ENCODE measurements at places on chromosomes 3 and 15.

DNA sequence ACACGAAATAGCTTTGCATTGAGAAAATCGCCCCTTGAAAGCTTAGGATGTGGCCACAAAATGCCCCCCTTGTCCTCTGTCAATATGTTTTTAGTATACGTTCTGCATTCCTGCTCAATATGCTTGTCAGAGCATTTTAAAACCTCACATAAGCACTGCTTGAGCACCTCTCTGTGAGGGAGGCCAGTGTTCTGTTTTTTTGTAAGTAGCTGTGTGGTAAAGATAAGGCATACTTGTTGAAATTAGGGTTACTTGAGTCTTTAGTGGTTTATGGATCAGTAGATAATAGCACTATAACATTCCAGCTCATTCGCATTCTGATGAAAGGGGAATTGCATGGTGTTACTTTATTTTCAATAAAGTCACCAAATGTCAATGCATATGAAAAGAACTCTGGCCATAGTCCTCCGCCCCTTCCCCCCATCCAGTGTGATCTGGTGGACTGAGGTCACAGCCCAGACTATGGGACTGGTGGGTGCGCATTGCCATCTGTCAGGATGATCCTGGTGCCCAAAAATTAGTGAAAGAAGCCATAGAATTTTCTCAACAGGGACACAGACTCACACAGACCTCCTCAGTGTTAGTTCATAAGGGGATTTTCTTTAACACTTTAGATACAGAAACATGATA, 33.1 kb downstream of the IL1RAP start:
- DNase-seq: no peak

DNA sequence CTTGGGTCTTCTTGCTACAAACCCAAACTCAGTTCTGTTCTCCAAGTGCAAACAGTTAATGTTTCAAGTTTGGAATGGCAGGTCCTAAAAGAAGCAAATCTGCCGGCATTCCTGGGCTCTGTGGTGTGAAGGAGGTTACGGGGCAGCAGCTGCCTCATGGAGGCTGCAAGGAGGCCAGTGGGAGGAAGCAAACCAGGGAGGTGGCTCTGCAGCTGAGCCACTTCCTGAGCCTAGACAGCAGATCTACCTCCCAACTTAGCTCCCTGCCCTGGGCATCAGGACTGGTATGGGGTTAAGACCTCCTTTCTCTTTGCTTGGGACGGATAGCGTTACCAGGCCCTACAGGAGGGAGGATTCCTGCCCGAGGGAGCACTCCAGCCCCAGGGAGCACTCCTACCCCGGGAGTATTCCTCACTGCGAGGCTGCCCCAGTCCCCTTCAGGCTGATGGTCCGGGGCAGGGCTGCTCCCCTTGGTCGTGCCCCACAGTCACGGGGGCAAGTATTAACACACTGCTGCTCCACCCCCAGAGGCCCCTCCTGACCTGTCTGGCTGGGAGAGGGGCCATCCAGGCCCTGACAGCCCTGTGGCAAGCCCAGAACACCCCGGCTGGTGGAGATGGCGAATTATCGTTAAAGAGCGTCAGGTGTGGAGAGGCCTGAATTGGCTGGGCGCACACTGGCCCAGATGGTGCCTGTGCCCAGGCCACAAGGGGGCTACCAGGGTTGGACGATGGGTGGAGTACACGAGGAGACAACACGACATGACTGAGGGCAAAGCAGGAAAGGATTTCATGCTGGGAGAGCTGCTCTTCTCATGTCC, 129.9 kb downstream of the ATP10A start:
- DNase-seq: no peak

- DNase-seq: no peak
Observed at GRCh38 chr3:100329800-100330489, 4.6 kb upstream of the NIT2 start.

GRCh38 chr15:75347222-75348033, 589 bp downstream of the NEIL1 start:
- no peak for DNase-seq

GRCh38 chr3:142844339-142844977, 44.4 kb downstream of the PCOLCE2 start:
- DNase-seq: no peak

DNA sequence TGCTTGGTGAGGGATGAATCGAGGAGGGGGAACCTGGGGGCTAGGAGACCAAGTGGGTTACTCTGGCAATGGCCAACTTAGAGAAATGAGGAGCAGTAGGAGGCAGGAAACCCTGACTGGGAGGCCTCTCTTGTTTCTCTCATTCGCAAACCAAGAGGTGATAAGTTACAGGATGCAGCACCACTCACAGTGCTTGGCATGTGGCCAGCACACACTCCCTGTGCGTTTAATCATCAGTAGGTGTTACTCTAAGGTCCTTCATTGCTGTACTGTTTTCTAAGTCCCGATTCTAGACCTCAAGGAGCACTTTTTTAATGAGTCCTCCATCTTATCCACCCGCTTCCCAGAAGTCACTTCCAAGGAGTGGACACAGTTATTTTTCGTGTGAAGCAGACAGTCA, 314.1 kb upstream of the TRIM42 start:
- DNase-seq: no peak

GRCh38 chr3:106518516-106518915, 649.7 kb upstream of the CBLB start:
- no peak for DNase-seq

DNA sequence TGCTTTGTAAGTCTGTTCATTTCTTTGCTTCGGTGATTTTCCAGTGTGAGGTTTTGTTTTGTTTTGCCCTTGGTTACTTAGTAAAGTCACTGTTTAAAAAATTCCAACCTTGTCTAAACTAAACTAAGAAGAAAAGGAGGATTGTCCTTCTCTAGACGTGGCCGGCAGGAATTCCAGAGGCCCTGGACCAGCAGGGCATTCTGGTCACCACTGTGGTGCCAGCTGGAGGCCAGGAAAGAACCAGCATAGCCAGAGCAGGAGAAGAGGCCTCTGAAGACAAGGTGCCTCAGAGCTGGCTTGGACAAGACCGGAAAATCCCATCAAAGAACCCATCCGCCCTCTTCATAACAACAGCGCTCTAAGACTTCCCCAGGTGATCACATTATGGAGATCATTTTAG, 8.2 kb downstream of the PLOD2 start:
- no peak for DNase-seq

- DNase-seq: no peak
Observed at GRCh38 chr3:55075846-55076245, 148.0 kb upstream of the LRTM1 start.

GRCh38 chr3:183381179-183381578, 47.2 kb downstream of the MCF2L2 start:
- no peak for DNase-seq

DNA sequence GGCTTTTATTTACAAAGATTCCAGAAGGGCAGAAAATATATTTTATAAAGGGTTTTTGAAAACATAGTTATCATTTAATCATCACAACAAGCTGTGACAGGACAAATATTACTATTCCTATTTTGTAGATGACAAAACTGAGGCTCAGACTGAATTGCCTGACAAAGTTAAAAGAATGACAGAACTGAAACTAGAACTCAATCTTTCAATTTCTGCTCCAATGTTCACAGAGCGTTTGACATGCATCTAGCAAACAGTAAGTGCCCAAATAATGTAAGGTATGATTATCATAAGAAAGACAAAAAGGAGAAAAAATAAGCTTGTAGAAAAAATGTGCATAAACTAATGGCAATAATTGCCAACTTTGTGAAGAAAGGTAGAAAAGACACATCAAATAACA, 61.9 kb downstream of the SCAPER start:
- no peak for DNase-seq

All from cortex of kidney (tissue), 1 donor.